ENCODE measurements at places on chromosomes 13 and 19. TPM values are rescaled to one million over a fixed set of nuclear protein-coding genes. Genes with fewer than 3 reads are reported as not detected.

Gene CCDC122
- 3.5 TPM for polyA plus RNA-seq

Gene PTH2
- not detected for polyA plus RNA-seq

Gene CFAP97D2
- not detected for polyA plus RNA-seq

Gene ADGRE1
- not detected for polyA plus RNA-seq

Gene TEX26
- polyA plus RNA-seq, result not detected

Gene DAPK3
- 69.1 TPM for polyA plus RNA-seq

Gene SPATA13
- 0.28 TPM for polyA plus RNA-seq

Gene STXBP2
- polyA plus RNA-seq, result 75.9 TPM

Gene CCL25
- not detected for polyA plus RNA-seq

Gene GFY
- polyA plus RNA-seq, result not detected

Gene RFXANK
- 154 TPM for polyA plus RNA-seq

Gene DNAJC15
- polyA plus RNA-seq, result 26.9 TPM

GRCh38 chr13:95207769-95208366, 93.4 kb downstream of the ABCC4 start:
- no peak for DNase-seq

- DNase-seq, result no peak
Measured at GRCh38 chr13:37212826-37213225, 107.4 kb upstream of the CSNK1A1L start.

- DNase-seq, result no peak
Measured at GRCh38 chr19:14580623-14581237, 2.2 kb upstream of the CLEC17A start.

- DNase-seq, result peak; percentile 78
Measured at GRCh38 chr13:49638030-49638743, 9.9 kb downstream of the ARL11 start.

GRCh38 chr13:112814905-112815585, 125.2 kb downstream of the ATP11A start:
- DNase-seq, result no peak

GRCh38 chr19:56547535-56547934, 8.8 kb downstream of the ZFP28 start:
- DNase-seq, result no peak

DNA sequence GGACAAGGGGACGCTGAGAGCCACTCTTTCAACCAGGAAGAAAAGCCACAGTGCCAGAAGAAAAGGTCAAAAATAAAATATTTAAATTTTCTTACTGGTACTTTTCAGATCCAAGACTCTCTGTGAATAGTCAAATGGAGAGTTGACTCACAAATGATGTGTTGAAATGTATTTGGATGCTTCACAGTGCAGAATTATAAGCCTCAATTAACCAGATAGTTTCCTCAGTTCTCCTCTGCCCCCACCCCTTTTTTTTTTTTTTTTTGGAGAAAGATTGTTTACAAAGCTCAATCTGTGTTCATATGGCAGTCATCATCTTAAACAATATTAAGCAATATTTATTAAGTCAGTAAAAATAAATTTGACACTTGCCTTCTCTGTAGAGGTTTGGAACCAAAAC, 470.8 kb downstream of the FGF9 start:
- no peak for DNase-seq

GRCh38 chr13:111203736-111204389, 88.8 kb downstream of the ARHGEF7 start:
- DNase-seq, result no peak

GRCh38 chr13:30565658-30566057, 52.1 kb upstream of the USPL1 start:
- DNase-seq, result no peak

GRCh38 chr19:33249740-33250366, 24.2 kb upstream of the SLC7A10 start:
- no peak for DNase-seq

- peak; percentile 94 for DNase-seq
Measured at GRCh38 chr13:79459906-79460305, 21.0 kb upstream of the NDFIP2 start.

GRCh38 chr13:108033800-108034707, 181.3 kb downstream of the LIG4 start:
- peak; percentile 8 for DNase-seq

DNA sequence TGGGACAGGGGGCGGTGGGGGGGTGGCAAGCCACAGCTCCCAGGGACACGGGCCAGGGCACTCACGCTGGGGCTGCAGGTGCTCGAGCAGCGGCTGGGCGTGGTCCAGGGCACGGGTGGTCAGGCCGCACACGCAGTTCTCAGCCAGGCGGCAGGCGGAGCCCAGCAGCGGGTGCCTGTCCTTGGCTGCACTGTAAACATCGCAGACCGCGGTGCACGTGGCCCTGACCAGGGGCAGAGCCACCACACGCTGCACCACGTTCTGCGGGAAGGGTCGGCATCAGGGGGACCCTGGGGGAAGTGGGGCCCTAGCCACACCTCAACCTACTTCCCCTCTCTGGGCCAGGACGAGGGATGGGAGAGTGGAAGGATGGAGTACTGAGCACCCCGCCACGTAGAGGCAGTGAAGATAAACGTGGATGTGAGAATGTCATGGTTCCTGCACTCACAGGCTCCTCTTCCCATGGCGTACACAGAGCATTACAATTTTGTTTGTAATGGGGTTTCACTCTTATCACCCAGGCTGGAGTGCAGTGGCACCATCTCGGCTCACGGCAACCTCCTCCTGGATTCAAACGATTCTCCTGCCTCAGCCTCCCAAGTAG, 3.4 kb downstream of the PLIN5 start:
- DNase-seq, result no peak

DNA sequence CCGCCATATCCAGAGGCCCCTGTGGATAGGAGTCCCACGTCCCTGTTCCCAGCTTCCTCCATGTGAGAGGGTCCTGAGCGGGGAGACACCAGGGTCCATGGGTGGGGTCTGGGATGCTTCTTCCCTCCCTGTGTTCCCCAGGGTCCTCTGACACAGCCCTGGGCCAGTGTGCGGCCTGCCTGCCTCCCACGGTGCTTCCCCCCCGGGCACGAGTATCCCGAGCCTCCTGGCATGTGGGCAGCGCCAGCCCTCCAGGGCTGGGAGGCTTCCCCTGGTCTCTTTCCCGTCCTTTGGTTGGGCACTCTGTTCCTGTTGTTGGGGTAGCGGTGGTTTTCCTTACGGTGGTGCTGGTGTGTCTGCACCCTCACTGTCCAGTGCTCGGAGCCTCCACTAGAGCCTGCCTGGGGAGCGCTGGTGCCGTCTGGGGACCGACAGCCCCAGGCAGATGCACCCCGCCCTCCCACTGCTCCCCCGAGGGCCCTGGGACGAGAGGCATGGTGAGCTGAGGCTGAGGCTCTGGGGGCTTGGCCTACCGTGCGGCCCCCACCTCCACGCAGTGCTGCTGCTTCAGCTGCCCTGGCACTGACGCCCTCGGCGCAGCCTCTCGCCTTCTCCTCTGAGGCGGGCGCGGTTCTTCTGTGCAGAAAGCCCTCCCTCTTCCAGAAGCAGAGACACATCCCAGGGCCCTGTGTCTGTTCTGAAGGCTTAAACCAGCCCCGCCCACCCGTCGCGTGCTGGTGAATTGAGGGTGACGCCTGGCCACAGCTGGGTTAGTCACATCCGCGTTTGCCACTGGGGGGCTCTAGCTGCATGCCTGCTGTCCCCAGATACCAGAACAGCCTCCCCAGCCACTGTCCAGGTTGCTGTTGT, 27.9 kb downstream of the PLEKHJ1 start:
- DNase-seq, result no peak
